OCI-M1 (cell line): ENCODE measurements at places on chromosomes 4 and X.

- DNase-seq = no peak
Observed at GRCh38 chr4:26766141-26766540, 94.5 kb upstream of the STIM2 start.

- DNase-seq = no peak
Observed at GRCh38 chrX:48934581-48935300, 15.9 kb upstream of the PIM2 start.

- peak; percentile 85 for DNase-seq
Observed at GRCh38 chr4:10403633-10404445, 53.4 kb downstream of the ZNF518B start.

GRCh38 chr4:39563346-39563847, 36.2 kb upstream of the UGDH start:
- no peak for DNase-seq

DNA sequence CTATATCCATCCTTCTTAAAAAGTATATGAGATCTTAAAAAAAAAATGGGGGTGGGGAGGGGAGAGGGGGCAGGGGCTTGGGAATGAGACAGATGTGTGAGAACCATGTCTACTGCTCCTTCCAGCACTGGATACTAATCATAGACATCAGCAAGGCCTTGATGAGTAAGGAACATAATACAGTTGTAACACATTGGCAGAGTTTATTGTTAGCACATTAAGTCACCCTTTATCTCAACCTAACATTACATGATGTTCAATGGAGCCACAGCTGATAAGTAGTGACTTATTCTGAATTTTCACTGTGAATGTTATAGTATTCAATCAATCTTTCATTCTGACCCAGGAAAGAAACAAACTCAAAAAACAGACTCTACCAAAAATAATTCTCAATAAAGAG, 47.3 kb upstream of the KCNE5 start:
- DNase-seq = peak; percentile 46

GRCh38 chr4:88017516-88018297, 10.3 kb downstream of the PKD2 start:
- DNase-seq = no peak

DNA sequence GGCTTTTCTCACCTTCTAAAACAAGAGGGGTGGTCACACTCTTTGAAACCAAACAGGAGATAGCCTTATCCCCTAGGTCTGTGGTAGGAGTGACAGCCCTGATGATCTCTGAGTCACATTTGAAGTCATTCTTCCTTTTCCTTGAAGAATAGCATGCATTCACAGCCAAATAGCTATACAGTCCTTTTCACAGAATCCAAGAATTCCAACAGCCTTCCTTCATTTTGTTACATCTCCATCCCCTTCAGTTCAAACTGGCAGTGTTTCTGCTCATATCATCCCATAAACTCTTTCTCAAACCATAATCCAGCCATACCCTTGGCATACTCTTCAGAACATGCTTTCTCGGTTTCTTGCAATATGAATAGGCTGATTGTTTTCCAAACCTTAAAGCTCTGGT, 33.3 kb upstream of the TMEM184C start:
- DNase-seq = no peak

DNA sequence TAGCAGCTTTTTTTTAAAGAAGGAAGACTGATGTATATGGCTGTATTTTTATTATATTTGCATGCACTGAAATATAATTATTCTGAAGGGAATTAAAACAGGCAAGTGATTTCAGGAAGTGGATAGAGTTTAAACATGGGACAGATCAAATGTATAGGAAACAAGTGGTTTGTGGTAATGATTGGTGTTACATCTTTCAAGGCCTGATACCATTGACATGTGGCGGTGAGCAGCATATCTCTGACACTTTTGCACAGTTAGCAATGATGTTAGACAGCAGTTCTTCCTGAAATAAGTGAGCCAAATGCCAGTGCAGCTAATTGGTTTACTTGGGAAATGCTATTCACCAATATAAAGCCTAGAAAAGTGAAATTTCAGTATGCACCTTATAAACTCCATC, 272.1 kb downstream of the RPA4 start:
- peak; percentile 14 for DNase-seq

DNA sequence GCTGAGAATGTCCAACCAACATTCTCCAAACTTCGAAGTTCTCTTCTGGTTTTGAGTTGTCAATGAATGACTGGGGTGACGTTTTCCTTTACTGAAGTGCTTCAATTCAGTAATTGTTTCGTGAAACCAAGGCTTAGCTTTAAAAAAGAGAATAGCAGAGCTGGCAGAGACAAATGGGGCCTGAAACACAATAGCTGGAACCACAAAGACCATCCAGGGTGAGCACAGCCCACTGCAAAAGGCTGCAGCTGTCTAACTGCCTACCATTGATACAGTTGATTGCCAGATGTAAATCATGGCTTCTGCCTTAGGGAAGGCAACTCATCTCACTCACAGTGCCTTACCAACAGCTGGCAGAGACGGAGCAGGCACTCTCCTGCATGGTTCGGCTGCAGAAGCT, 78.7 kb upstream of the ZNF518B start:
- DNase-seq = no peak

DNA sequence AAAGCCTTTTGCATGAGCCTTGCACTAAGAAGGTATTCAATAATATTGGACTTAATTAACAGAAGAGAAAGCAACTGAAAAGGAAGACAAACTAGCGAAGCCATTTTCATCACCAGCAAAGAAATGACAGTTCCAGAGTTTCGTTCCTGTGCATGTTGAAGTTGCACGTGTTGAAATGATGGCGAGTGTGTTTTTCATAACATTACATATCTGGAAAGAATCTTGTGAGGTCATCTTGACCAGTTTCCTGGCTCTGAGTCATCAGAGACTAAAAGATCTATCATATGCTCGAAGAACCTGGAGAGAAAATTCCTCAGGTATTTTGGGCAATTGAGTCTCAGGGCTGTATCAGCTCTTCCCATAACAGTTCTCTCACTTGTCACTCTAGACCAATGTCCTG, 106.2 kb upstream of the MAML3 start:
- no peak for DNase-seq

DNA sequence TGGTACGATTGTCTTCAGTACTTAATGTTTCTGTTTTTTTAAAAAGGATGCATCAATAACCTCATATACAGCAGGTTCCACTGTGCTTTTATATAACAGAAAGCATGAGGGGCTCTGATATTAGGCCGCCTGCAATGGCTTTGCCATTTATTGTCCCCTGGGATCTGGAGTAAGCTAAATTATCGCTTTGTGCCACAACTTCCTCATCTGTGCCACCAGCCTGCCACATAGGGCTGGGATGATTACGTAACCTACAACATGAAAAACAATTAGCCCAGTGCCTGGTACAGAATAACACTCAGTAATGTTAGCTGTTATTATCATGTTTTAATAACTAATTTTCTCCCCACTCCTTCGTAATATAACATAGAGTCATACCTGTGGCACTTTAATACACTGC, 65.5 kb upstream of the TRIM2 start:
- peak; percentile 91 for DNase-seq

GRCh38 chrX:135522132-135522530, 1.7 kb downstream of the INTS6L start:
- DNase-seq = peak; percentile 90

DNA sequence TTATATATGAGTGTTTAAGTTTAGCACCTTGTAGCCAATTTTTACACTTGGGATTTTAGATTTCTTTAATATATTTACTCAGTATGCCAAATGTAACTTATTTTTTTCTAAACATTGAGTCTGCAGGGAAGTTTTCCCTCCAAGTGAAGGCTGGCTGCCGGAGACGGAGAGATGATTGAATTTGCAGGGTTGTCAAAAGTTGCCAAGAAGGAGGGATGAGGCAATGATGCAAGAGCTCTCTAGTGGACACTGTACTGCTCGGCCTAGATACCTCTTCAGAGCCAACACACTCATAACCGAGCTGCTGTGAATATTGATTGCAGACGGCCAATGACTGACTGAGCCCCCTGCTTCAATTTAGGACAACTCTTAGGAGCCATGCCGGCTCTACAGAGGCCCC, 318.6 kb upstream of the CASK start:
- DNase-seq = no peak

DNA sequence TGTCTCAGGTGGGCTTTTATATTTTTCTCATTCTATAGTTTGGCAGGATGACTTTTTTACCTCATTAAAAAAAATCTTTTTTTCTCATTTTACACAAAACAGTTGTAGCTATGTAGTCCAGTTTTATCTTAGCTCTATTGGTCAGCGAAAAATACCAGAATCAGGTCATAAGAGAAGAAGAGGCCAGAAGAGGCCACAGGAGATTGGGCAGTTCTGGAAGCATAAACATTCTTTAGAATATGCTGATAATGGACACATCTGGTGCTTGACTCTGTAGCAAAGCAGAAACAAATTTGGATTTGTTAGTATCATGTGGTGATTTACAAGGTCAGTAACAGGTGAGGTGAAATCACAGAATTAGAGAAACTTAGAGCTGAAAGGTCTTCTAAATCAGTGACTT, 66.6 kb upstream of the ARHGAP24 start:
- DNase-seq = no peak

- peak; percentile 30 for DNase-seq
Observed at GRCh38 chr4:102610007-102610406, 108.8 kb downstream of the NFKB1 start.

- DNase-seq = no peak
Observed at GRCh38 chr4:128908735-128909134, 99.2 kb downstream of the JADE1 start.

GRCh38 chr4:122798101-122798500, 28.5 kb upstream of the FGF2 start:
- DNase-seq = peak; percentile 95

- DNase-seq = peak; percentile 78
Observed at GRCh38 chr4:103934178-103934789, 214.5 kb upstream of the TACR3 start.

DNA sequence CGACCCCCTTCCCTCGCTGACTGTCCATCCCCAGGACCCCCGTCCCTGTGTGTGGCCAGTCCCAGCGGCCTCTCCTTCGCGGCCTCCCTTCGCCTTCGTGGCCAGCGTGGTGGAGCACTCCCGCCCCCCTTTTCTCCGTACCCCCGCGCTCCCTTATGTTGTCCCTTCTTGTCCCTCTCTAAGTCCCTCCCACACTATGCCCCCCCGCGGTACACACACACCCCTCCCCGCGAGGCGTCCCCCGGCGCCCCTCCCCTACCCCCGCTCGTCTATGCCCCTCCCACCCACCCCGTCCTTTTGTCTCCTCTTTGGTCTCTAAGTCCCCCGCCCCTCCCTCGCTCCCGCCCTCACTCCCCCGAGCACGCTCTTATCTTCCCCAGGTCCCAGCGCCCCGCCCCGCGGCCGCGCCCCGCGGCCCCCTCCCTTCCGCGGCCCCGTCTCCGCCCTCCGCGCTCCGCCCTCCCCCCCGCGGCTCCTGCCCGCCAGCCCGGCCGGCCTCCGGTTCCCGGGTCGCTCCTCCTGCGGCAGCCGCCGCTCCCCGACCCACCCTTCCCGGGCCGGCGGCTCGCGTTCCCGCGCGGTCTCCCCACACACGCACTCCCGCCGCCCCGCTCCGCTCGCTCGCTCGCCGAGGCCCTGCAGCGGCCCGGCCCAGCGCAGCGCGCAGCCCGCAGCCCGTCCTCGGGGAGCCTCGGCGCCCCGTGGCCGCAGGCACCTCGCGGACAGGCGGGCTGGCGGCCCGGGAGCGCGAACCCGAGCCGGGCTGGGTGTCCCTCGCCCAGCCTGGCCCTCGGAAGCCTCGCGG, 26.3 kb downstream of the UTP14A start:
- peak; percentile 88 for DNase-seq

GRCh38 chr4:46894826-46895225, 14.2 kb downstream of the COX7B2 start:
- DNase-seq = peak; percentile 26

- DNase-seq = no peak
Observed at GRCh38 chr4:3416821-3417221, 24.9 kb upstream of the HGFAC start.

DNA sequence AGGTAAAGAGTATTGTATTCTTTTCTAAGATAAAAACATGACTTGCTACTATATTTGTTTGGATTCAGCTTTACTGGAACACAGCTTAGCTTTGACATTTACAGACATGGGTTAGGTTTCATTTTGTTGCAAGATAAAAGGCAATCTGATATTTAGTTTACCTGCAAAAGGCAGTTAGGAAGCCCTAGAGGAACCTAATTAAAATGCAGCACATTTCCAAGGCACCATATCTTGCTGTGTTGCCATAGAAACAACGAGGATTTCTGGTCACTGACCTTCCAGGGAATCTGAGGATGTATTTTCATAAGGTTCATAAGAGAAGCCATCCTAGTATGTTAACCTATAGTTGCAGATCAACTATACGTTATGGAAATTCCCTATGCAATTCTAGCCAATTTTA, 116.0 kb downstream of the SNCA start:
- DNase-seq = no peak

DNA sequence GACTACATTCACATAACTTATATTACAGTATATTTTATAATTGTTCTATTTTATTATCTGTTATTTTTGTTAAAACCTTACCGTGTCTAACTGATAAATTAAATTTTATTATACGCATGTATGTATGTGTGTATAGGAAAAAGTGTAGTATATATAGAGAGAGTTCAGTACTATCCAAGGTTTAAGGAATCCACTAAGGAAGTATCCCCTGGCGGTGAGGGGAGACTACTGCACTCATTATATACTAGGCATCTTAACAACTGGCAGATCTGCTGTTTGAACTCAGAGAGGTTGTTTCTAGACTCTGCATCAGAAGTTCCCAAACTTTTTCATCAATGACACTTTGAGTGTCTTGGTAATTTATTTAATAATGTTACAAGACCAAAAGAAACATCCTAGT, 70.9 kb downstream of the NDST4 start:
- DNase-seq = peak; percentile 16

DNA sequence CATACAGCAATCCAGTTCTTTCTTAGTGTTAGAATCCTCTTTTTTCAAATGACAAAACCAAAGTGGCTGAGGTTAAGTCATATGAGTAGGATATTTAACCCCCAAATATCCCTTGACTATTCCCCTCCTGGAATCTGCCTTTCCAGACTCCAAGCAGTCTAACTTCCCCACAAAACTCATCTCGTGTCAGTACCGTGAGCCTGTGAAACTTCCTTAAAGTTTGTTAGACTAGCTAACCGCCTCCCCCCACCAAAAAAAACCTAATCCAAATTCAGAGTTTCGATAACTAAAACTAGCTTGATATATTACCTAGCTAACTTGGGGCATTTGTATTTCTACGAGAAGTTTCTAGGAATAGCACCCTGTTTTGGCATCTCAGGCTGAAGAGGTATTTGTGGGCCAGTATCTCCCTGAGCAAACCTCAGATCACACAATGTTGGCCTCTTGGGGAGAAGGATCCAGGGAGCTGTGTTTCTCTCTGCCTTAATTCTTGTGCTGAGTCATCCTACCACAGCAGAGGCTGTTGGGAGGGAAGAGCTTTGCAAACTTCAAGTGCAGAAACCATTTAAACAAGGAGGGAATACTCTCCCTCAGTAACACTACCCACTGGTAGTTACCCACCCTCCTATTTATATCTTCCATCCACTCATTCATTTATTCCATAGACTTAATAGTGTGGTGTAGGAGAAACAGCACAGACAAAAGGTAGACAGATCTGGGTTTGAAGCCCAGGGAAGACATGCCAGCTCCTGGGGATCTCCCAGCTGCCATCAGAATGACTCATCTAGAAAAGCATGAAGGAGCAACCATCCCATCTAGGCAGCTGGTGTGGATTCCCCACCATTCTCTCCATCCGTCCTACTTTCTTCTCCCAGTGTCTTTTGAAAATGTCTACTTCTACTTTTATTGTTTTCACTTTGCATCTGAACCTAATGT, 39.3 kb upstream of the TXK start:
- peak; percentile 92 for DNase-seq
